ENCODE measurements at places on chromosomes 16 and 17.

DNA sequence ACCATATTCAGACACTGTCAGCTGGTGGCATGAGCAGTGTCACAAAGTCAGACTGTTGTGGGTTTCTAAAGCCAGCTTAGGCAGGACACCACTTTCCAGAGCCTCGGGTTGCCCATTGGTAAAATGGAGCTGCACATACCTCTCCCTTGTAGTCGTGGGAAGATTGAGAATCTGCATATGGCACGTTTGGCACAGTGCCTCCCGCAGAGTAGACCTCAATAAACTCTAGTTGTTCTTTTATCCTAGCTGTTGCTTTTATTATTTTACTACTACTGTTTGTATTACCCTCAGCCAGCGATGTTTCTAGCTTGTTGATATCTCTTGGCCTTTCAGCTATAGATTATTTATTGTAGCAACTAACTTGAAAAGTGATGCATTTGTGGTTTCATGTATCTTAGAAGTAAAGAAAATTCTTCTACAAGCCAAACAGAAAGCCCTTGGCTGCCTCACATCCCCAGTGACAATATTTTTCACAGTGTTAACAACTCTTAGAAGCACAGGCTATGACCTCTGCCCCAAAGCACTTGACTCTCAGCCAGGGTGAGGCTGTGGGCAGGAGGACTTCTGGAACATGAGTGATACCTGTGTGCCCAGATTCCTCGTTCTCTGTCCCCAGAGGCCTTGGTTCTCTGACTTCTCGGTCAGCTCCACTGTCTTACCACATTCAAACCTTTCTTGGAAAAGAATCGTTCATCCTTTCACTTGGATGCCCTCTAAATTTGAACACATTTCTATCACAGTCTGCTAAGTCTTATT lies 351.6 kb downstream of the SNX29 start:
- no peak for DNase-seq

- DNase-seq, result no peak
Measured at GRCh38 chr16:75116081-75116910, at the start of gene LDHD. Gene LDHD (minus strand): TSS chr16:75116780. CDS start chr16:75116720, 60 bp downstream.

DNA sequence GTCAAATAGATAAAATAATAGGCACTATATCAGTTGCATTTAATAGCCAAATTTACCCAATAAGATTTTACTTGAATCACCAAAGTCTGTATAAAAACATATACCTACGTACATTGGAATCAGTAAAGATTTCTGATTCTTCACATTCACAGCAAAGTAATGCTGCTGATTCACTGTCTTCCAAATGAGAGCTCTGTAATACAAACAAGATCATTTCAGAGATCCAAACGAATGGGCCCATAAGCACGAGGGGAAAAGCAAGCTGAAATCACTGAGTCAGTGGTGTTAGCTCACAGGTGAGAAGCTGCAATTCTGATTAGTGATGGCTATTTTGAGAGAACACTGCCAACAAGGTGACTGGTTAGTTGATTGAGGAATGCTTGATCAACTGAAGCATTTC lies 81.3 kb downstream of the SSH2 start:
- no peak for DNase-seq

- DNase-seq, result peak; percentile 54
Measured at GRCh38 chr17:32927724-32928585, at the start of gene TMEM98. Gene TMEM98 (plus strand): TSS chr17:32928153. CDS start chr17:32931529, 3,376 bp downstream.

DNA sequence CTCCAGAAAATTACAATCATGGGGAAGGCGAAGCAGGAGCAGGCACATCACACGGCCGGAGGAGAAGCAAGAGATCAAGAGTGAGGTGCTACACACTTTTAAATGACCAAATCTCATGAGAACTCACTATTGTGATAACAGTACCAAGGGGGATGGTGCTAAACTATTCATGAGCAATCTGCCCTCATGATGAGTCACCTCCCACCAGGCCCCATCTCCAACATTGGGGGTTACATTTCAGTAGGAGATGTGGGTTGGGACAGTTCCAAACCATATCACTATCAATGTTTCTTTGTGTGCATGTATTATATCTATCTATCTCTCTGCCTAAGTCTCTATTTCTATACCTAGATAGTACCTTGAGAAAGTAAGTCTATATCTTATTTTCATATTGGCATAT lies 724.8 kb downstream of the CDH11 start:
- no peak for DNase-seq

- peak; percentile 54 for DNase-seq
Measured at GRCh38 chr16:58020628-58021521, 4.7 kb upstream of the MMP15 start.

GRCh38 chr17:66684261-66684660 lies 150.7 kb upstream of the CACNG5 start:
- no peak for DNase-seq

DNA sequence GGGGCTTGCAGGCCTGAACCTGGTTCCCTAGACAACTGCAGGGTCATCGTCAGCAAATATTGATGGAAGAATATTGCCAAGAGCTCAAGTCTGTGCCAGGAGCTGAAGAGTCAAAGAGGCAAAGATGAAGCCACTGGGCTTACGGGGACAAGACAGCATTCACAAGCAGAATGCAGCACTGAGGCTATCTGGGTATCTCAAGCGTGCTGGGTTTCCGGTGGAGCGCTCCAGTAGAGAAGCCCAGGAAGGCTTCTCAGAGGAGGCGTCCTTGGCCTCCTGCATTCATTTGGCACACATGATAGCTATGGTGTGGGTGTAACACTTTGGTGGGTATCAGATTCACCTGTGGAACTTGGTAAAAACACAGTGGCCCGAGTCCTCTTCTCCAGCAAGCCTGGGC lies 2.9 kb downstream of the FADS6 start:
- DNase-seq, result no peak

DNA sequence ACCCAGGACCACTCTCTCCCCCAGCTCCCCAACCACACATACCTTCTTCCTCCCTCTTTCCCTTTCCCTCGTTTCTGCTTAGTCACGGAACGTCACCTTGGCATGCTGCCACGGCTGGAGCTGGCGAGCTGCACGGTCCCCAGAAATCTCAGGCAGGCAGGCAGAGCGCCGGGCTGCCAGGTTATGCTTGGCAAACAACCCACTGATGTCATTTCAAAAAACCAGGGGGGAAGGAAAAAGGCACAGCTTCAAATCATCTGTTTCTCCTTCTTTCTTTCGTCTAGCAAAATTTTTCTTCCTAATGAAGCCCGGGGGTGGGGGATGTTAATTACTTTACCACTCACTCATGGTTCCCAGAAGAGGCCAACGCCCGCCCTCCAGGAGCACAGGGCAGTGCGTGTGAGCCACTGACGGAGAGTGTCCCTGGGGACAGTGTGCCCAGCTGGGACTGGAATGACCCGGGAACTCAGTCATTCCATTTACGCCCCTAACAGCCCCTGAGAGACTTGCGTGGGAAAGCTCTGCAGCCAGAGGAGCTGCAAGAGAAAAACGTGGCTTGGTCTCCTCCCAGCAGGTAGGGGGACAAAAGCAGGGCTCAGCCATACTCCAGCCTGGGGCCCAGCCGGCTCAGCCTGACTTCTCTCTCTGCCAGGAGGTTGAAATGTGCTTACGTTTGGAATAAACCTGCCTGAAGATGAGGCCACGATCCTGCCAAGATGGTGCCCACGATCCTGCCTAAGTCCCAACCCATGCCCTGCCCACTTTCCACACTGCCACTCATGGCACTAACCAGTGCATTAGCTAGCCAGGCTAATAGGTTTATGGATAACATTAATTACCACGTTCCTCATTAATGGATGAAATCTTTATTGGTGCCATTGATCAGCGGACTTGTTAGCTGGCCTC lies 198.9 kb downstream of the ZFHX3 start:
- DNase-seq, result no peak

DNA sequence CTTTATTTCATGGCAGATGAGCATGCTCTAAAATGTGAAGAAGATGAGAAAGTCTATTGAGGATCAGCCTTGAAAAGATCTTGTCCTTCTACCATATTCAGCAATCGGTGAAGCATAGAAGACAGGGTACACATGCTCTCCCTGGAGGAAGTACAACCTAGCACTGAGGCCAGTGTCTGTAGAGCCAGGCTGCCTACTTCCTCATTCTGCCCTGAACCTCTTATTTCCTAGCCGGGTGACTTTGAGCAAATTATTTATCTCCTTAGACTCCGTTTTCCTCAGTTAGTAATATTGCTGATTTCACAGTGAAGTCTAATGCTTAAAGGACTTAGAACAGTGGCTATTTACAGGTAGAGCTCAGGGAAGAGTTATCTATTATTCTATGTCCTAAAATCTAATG lies 58.4 kb downstream of the TMEM100 start:
- no peak for DNase-seq

DNA sequence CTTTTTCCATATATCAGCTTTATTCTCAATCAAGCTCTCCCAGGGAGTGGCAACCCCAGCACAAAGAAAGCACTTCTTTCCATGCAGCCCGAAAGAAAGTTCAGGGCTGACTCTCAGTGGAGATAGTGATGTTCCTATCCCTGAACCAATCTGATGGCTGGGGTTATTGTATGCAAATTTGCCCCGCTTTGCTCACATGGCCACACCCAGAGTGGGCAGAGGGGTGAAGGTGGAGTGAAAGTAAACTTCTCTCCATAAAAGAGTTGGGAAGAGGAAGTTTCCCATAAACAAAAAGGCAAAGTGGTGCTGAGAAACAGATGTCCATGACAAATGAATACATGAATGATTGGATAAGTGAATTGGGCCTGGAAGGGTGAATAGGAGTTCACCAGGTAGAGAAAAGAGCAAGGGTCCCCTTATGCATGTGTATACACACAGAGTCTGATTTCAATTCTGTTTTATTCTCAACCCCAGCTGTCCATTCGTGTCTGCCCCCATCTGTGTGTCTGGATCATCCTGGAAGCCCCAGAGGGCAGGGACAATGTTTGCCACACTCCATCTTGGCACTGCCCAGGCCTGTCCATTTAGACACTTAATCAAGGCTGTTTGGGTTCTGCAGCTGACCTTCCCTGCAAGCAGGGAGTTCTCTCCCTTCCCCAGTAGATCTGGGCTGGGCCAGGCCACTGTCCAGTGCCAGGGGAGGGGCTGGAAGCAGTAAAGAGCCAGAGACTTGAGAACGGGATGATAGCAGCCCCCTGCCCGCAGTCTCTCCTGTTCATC lies 14.1 kb upstream of the NGFR start:
- DNase-seq, result no peak

GRCh38 chr17:76445697-76446448 lies 7.1 kb downstream of the UBE2O start:
- DNase-seq, result no peak

DNA sequence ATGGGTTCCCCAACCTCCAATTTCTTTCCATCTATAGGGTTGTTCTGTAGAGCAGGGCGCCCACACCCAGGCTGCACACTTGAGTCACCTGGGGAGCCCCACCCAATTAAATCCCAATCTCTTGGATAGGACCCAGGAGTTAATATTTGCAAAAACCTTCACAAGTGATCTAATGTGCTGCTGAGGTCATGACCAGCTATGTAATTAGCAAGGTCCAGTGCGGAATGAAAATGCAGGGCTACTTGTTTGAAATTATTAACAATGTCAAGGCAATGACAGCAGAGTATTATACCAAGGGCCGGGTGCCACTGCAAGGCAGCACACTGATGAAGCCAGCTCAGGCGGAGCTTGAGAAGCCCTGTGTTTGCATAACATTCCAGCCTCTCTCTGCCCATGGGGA lies 302.7 kb downstream of the MAF start:
- no peak for DNase-seq

DNA sequence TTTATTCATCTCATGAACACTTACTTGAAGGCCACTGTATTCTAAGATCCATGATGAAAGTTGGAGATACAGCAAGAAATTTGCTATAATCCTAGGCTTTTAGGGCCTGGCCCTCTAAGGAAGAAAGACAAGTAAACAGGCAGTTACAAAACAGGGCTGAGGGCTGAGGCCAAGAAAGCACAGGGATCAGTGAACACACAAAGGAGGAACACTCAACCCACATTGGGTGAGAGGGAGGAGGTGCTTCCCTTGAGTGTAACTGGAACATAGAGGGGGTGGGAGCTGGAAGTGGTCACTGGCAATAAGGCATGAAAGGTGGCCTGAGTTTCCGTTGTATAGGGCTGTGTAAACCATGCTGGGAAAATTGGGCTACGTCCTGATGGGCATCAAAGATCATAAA lies 112.2 kb downstream of the ZNF18 start:
- no peak for DNase-seq

GRCh38 chr17:15398291-15398690 lies 56.9 kb upstream of the TEKT3 start:
- DNase-seq, result no peak

GRCh38 chr16:9868606-9869149 lies 313.6 kb downstream of the GRIN2A start:
- no peak for DNase-seq

DNA sequence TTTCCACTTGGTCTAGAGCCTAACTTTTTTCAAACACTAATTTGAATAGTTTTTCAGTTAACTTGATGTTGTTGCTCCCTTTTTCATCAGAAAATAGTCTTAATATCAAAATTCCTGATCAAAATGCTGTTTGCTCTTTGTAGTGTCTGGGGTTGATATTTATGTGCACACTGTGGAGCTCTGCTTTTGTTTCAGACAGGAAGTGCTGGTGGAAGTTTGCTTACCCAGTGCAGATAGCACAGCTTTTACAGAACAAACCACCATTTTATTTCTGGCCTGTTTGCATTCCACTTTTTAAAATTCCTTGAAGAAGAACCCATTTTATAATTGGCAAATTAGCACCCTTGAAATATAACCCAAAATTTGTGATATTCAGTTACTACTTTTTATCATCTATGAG lies 125.4 kb downstream of the MRTFB start:
- no peak for DNase-seq

GRCh38 chr17:983921-984320 lies 4.3 kb upstream of the NXN start:
- no peak for DNase-seq

DNA sequence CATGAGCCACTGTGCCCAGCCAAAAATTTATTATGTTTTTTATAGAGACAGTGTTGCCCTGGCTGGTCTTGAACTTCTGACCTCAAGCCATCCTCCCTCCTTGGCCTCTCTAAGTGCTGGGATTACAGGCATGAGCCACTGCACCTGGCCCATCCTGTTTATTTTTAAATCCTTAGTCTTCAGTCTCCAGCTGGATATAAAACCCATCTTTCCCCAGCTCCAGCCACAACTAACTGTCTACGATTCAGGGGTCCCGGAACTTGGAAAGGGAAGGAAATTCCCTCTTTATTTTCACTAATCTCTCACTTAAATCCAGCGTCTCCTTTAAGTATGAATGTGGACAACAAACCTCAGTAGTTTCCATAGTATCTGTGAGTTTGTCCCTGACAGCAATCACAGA lies 62.2 kb downstream of the IQCK start:
- no peak for DNase-seq

DNA sequence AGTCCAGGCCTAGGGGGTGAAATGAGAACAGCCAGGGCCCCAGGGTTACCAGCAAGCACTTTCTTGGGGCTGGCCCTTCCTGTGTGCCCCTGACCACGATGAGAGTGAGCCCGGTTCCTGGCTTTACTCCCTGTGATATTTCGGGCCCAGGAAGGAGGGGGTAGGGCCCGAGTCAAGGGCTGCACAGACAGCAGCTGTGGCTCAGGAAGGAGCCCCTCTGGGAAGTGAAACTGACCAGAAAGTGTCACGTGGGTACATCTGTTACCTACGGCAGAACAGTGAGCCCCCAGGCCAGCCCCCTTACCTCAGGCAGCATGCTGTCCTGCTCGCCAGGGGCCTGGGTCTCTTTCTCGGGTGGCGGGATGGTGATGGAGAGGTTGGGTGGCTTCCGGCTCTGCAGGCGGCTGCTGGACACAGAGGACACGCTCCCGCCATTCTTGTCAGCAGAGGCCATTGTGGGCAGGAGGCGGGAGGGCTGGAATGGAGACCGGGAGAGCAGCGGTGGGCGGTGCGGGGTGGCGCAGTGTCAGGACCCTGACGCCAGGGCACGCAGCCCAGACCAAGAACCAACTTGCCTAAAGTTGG lies 13.8 kb downstream of the AANAT start:
- DNase-seq, result no peak
